ENCODE measurements at places on chromosomes 11 and 22.

DNA sequence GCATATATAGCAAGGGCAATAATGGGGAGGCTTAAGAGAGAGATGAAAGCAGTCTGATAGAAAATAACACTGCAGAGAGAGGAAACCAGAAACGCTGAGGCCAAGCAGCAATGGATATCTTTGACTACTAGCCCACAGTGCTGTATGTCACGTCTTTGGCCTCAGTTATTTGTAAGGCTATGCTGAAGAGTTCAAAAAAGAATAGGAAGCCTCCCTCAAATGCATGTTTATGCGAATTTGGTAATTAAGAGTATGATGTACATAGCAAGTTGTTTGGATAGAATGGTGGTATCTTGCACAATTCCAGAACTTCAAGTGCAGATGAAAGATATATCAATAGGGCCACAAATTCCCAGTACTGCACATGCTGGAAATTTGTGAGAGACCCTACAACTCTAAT lies 89.2 kb downstream of the MPPED2 start:
- no peak for DNase-seq

DNA sequence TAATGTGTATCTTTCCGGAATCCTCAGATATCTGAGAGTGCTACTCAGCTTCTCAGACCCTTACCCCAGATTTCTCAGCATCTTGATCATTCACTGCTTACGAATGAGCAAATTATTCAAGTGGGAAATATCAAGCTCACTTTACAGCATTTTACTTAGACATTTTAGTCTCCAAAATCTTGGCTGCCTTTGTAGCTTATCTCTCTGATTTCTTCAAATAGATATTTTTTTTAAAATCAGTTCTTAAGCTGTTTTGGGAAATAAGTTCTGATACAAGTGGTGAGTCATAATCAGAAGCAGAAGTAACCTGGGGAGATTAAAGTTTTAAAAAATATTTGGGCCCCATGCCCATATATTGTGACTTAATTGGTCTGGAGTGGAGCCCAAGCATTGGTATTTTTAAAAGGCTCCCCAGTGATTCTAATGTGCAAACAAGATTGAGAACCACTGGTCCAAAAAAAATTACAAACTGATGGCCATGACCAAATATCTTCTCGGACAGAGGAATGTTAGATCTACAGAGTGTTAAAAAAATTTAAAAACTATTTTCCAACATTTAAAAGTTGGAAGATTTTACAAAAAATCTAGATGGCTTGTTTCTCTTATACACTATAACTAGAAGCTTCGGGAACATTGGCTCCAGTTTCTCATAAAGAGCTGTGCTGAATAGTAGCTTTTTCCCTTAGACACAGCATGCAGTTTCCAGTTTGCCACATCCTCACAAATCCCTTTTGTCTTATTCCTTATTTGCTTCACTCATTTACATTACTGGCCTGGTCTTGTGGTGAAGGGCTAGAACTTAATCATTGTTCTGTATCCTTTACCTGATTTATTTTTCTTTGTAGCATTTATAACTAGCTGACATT lies 87.8 kb upstream of the BMAL1 start:
- DNase-seq = no peak

GRCh38 chr22:28112548-28113043 lies 193.5 kb upstream of the PITPNB start:
- DNase-seq = no peak

- DNase-seq = no peak
Observed at GRCh38 chr11:126290887-126291286, 8.0 kb downstream of the TIRAP start.

DNA sequence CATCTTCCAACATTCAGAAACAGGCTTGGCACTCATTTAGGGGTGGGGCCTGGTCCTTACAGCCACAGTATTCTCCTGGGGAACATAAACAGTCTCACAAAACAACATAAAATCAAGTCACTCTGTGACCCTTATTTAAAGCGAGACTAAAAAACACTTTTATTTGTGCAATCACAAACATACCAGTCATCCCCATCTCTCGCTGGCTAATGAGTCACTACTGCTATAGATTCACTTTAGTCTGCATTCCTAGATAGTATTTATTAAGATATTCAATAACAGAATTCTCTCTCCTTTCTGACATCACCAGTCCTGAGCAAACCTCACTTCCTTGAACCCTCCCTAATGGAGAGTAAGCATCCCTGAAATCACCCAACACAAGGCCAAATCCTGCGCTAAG lies 68.0 kb downstream of the ZBTB44 start:
- no peak for DNase-seq

DNA sequence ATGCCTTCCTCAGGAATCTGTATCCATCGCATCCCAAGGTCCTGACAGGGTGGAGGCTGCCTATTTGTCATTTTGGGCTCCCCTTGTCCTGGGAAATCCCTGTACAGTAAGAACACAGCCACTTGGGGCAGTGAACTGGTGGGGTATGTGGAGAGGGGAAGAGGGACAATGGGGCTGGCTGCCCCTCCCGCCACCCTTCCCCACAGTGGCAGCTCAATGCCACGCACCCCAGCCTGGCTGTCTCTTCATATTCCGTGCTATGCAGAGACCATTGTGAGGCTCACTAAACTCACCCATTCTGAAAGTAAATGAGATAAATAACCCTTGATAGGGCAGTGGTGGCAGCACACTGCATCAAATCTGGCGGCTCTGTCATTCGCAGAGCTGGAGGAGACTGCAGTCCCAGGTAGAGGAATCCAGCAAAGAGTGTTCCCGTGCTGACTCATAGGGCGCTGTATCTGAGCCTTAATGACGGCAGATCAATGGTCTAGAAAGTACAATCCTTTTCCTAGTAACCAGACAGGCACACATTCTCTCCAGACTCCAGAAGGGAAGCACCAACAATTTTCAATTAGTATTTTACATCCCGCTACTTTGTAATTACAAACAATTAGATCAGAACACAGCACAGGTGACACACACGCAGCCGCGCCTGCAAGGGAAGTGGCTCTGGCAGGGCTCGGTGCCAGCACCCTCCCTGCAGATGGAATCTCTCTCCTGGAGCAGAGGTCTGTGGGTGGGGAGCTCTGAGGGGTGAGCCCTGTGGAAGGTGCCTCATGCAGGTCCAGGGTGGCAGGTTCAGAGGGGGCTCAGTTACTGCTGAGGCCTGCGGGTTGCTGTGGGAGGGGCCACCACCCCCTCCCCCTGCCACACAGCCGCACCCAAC lies 167.9 kb upstream of the B3GAT1 start:
- DNase-seq = no peak

- DNase-seq = no peak
Observed at GRCh38 chr11:44590769-44591168, 25.3 kb downstream of the CD82 start.

- DNase-seq = no peak
Observed at GRCh38 chr11:5992604-5993251, 5.9 kb upstream of the OR52L1 start.

DNA sequence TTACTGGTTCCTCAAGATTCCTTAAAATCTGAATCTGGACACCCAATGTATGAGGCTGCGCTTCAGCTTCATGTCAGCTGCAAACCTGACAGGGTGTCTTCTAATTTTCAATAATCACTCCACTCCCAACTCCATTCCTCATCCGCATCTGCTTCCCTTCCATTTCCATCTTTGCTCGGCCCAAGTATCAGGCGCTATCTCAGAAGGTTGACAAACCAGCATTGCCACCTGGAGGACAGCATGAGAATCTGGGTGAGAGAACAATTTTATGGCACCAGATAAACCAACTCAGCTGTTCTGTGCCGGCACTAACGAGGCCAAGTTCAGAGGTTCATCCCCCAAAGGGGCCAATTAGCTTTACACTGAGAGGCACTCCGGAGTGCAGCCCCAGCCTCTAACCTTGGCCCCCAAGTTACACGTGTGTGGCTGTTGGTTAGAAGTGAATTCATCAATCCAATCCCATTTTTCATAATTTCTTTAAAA lies 79.1 kb upstream of the LMO2 start:
- DNase-seq = no peak

- DNase-seq = no peak
Observed at GRCh38 chr22:27749597-27750225, 51.8 kb downstream of the MN1 start.

- no peak for DNase-seq
Observed at GRCh38 chr11:4180441-4181183, 86.0 kb downstream of the RRM1 start.

- DNase-seq = no peak
Observed at GRCh38 chr11:124793466-124794278, 6.5 kb downstream of the MSANTD2 start.

- DNase-seq = no peak
Observed at GRCh38 chr22:22786301-22787115, 101.1 kb upstream of the IGLL5 start.

GRCh38 chr11:33657757-33658156 lies 42.9 kb downstream of the C11orf91 start:
- DNase-seq = no peak

DNA sequence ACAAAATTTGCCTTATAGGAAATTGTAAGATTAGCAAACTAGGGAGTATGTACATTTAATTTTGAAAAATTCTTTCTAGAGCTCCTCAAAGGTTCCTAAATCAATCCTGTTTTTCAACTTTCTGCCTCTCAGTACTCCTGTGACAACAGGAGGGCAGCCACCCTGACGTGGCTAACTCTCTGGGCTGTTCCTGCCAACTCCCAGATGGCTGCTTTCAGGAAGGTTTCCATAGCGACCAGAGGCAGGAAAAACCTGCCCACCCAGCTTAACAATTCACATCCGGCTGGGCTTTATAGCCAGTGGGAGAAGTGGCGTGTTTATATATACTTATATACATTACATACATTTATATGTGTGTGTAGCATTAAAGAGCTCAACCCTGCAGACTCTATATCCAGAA lies 26.5 kb downstream of the SGSM3 start:
- DNase-seq = no peak

GRCh38 chr11:29984544-29984943 lies 32.3 kb downstream of the KCNA4 start:
- DNase-seq = no peak

GRCh38 chr22:46740910-46741780 lies 3.1 kb upstream of the CERK start:
- DNase-seq = no peak

- DNase-seq = peak; percentile 78
Observed at GRCh38 chr22:21652010-21652546, 10.0 kb downstream of the SDF2L1 start.

DNA sequence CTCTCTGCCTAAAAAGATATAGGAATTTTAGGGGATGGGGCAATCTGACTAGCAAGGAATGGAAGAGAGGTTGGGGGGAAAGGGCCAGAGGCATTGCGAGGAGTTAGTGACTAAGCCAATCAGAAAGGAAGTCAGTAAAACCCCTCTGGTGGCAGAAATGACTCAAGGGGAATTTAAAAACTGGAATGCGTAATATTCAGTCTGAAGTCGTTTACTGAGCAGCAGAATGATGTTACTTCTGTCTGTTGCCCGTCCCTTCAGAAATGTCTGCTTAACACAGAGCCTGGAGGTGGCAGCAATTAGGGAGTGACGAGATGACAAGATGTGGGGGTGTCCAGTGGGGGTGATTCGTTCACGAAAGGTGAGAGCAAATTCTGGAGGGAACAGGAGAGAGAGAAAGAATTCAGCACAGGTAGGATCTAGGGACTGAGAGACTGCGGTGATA lies 107.7 kb upstream of the CLMP start:
- no peak for DNase-seq

DNA sequence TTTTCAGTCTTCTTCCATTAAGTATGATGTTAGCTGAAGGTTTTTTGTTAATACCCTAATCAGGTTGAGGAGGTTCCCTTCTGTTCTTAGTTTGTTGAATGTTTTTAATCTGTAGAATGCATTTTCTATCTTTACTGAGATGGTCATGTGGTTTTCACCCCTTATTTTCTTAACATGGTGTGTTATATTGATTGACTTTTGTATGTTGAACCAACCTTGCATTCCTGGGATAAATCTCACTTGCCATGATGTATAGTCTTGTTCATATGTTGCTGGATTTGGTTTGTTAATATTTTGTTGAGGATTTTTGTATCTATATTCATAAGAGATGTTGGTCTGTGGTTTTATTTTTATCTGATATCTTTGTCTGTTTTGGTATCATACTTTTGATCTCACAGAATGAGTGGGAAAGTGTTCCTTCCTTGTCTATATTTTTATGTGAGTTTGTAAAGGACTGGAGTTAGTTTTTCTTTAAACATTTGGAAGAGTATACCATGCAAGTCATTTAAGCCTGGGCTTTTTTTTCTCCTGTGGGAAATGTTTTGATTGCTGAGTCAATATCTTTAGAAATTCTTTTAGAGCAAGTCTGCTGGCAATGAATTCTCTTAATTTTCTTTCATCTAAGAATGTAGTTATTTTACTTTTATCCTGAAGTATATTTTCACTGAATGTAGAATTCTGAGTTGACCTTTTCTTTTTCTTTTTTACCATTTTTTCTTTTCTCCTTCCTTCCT lies 5.5 kb upstream of the P4HA3 start:
- DNase-seq = no peak

DNA sequence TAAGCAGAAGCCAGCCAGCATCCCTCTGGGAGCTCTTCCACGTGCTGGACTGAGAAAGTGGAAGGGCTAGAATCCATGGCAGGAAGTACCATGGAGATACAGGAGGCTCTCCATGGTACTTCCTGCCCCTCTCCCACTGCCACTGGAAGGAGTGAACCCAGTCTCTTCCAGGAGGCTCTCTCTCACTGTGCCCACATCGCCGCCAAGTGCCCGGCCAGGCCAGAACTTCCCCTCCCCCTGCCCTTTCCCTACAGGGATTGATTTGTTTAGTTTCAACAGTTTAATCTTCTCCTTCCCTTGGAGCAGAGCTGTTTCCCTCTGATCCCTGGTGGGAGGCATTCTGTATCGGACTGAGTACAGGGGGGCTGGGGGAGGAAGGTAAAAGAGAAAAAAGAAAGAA lies 133.6 kb downstream of the DSCAML1 start:
- DNase-seq = no peak

DNA sequence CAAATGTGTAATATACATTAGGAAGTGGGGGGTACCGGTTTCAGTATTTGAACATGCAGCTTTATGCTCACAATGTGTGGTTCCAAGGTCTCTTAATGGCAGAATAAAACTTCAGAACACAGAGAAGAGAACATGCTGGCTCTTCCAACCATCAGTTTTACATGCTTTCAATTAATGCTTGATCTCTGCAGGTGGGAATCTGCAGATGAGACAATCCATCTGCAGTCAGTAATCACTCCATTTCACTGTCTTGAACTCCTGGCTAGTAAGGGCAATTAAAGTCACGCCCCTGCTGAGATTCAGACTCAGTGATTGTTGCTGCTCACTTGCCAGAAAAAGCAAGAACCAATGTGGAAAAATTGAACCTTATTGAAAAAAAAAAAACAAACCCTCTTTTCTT lies 945.7 kb downstream of the DLG2 start:
- no peak for DNase-seq

All from stimulated activated CD8-positive, alpha-beta memory T cell treated with anti-CD3 and anti-CD28 coated beads, Interleukin-4, amount 100 ng/mL, for 24 hours (primary cell).